ENCODE measurements at places on chromosomes 1 and 21.

GRCh38 chr1:45047032-45047431 is 35.0 kb downstream of the UROD start:
- DNase-seq = no peak

- no peak for DNase-seq
Measured at GRCh38 chr1:44650159-44650831, 24.0 kb downstream of the TMEM53 start.

DNA sequence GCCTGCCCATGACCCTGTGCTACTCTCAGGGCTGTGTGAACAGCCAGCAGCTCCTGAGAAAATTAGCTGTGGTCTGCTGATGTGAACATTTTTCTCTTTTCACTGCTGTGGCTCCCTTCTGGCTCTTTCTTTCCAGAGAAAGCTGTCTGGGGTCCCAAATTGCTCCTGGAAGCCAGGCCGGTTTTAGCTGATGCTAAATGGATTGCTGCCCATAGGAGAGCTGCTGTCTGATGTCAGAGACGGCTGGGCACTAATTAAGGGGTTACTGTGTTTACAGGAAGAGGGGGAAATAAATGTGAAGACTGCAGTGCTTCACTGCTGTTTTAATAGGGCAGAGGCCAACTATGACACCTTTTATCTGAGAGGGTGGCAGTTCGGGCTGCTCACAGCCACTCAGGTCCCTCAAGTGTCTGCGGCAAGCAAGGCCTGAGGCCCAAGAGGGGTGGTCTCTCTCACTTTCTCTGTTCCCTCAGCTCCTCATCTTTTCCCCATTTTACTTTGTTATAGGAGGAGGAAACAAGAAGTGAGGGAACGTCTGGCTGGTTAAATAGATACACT is 106.0 kb upstream of the GNG12 start:
- no peak for DNase-seq

DNA sequence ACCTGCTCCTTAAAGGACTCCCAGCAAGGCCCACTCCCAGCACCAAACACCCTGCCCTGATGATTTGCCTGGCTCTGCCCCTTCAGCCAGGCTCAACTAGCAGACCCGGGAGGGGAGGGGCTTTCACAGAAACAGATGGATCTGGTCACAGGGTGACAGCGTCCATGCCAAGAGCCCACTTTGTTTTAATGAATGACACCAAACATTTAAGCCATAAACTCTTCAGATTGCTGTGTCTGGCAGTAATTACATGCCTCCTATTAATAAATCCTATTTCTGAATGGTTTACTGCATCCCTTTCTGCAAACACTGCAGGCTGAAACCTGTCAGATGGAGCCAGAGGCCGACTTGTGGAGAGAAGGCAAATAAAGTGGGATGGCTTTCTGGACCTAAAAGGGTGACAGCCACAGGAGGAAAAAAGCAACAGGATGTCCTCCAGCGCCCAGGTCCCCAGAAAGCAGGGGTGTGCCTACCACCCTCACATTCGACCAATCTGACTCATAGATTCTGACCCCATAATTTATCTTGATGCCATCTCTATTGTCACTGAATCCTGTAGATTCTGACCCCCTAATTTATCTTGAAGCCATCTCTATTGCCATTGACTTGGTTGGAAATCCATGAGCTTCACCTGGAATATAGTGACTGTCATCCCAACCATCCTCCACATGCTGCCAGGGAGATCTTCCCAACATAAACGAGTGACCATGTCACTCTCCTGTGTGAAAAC is 200.9 kb downstream of the PLPP3 start:
- DNase-seq = no peak

GRCh38 chr1:6596886-6597776 is 5.5 kb downstream of the KLHL21 start:
- DNase-seq = no peak

GRCh38 chr1:14392161-14392858 is 206.2 kb upstream of the KAZN start:
- no peak for DNase-seq

Data from T-helper 9 cell (primary cell).